CD4-positive, CD25-positive, alpha-beta regulatory T cell (primary cell): ENCODE measurements at places on chromosomes 16 and 17. TPM values are rescaled to one million over a fixed set of nuclear protein-coding genes. Genes with fewer than 3 reads are reported as not detected.

GRCh38 chr16:72247821-72248253, 75.9 kb upstream of the PMFBP1 start:
- no peak for DNase-seq
- no peaks in the 10 kb centered on the region for H3K36me3 ChIP-seq
- no peak overlapping the region for H3K4me3 ChIP-seq

RASD1 gene
- not detected for polyA plus RNA-seq

TNFRSF17 gene
- not detected for polyA plus RNA-seq

KRTAP9-2 gene
- polyA plus RNA-seq = not detected

SCIMP gene
- polyA plus RNA-seq = 0.19 TPM

ADAD2 gene
- polyA plus RNA-seq = 0.40 TPM
